ENCODE measurements at places on chromosomes 6 and 20.

DNA sequence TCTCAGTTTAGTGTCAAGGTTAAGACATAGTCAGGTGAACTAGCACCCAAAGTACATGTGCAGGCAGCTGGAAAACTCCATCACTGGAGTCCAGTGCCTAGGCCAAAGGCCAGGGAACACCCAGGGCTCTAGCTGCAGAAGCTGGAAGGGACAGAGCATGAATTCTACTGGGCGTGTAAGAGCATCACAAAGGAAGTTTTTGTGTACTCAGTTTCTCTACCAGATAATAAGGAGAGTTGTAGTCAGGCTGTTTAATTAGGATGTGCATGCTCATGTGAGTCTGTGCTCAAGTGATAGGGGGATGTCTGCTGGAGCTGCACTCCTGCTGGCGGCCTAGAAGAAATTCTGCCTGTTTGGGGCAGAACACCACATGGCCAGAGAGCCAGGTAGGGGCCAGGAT is 8.1 kb downstream of the L3MBTL1 start:
- DNase-seq = no peak

GRCh38 chr6:38944655-38945279 is 103.8 kb upstream of the GLP1R start:
- DNase-seq = no peak

DNA sequence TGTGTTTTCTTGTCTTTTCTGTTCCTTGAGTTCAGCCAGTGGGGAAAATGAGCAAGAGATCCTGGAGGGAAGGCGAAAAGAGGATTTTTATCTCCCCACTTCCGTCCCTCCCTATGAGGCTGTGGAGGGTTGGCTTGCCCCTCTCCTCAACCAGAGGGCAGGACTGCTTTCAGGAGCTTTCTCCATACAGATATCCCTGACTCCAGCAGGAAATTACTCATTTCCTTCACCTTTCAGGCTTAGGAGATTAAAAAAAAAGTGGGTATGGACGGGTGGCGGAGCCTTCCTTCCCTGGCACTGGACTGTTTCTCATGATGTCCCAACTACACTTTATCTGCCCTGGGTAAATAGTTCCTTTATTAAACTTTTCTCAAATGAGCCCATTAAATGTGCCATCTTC is 241.2 kb downstream of the FRK start:
- DNase-seq = no peak

GRCh38 chr20:40111282-40111681 is 577.8 kb downstream of the MAFB start:
- no peak for DNase-seq

DNA sequence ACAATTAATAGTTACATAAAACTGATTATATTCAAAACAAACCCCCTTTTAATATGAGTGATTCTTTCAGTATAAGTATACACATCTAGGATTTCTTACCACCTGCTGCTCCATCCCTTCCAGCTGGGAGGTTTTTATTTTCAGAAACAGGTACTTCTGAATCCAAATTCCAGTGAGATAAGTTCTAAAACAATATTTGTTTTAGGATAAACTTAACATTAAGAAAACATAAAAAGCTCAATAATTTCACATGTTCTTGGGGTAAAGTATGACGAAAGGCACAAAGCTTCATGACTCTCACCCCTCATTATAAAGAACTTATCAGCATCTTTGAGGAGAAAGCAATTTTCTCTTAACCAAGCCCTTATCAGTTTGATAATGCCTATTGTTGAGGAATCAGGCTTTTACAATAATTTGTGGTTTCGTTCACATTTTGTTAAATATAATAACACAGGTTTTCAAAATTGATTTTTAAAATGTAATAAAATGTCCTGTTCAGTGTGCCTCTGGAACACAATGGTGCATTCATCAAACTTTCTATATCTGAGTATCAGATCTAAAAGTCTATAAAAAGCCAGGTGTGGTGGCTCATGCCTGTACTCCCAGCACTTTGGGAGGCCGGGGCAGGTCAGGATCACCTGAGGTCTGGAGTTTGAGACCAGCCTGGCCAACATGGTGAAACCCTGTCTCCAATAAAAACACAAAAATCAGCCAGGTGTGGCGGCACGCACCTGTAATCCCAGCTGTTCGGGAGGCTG is 4.3 kb downstream of the FAM217A start:
- DNase-seq = no peak

Data from AG08396 (cell line).